ENCODE measurements at places on chromosomes 1 and 21.

DNA sequence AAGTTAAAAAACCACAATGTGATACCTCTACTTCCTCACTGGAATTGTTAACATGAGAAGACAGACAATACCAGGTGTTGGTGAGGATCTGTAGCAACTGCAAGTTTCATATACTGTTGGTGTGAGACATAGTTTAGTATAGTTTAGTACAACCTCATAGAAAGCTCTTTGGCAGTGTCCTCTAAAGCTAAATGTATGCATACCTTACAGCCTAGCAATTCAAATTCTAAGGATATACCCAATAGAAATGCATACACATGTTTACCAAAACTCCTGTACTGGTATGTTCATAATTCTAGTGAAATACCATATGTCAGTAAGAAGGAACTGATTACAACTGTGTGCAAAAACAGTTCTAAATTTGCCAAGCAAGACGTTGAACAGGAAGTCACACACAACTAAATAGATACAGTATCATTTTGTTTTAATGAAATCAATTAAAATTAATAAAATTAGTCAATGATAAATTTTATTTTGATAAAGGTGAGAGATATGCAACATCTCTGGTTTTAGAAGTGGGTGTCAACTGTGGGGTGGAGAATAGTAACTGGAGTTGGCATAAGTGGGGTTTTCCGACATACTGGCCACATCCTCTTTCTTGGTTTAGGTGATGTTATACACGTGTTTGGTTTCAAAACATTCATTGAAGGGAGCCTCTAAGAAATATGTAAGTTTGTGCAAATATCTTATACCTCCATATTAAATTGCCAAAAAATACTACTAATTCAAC is 450.7 kb downstream of the PTPRC start:
- DNase-seq, result no peak

GRCh38 chr1:3194760-3195479 is 125.9 kb downstream of the PRDM16 start:
- DNase-seq, result no peak

GRCh38 chr21:40531431-40532110 is 315.4 kb downstream of the DSCAM start:
- DNase-seq, result no peak

GRCh38 chr1:81554108-81554507 is 246.6 kb upstream of the ADGRL2 start:
- DNase-seq, result no peak

GRCh38 chr1:201503397-201504176 is 3.3 kb downstream of the CSRP1 start:
- peak; percentile 94 for DNase-seq

- DNase-seq, result no peak
Measured at GRCh38 chr1:173666646-173667045, 3.0 kb downstream of the ANKRD45 start.

DNA sequence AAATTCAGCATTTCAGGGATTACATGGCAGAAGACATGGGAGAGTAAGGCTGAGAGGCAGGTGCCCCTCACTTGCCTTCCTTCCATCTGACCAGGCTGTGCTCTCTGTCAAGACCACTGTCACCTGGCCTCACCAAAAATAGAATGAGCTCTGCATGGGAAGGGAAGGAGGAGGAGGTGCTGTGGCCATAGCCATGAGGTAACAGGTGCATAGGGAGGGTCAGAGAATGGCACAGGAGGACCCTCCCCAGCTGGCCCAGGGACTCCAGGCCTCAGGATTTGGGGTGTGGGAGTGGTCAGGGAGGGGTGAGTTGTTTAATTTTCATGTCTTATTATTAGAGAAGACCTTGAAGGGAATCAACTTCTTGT is 192.3 kb downstream of the FCRL5 start:
- no peak for DNase-seq

DNA sequence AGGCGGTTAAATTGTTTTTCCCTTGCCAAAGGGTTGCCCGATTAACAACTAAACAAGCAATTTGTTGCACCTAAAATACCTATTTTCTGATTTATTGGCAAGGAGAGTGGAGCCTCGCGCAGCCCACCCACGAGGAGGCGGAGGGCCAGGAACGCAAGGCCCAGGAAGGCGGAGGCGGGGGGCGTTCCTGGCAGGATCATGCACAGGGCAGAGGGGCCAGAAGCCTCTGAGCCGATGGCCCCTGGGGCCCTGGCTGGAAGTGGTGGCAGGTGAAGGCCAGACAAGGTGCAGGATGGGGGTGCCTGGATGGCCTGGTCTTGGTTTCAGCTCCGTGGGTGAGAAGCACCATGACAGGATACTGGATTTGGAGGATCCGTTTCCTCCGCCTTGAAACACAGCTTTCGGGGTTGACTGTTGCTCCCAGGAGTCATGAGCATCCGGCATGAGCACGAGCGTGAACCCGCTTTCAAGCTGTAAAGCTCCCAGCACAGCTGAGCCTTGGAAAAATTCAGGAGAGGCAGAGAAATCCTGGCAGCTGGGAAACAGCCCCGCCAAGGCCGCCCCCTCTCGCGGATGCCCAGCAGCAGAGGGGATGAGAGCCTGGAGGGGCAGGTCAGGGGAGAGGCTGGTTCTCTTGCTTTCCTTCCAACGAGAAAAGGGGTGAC is 35.0 kb downstream of the AJAP1 start:
- DNase-seq, result no peak

GRCh38 chr1:156511644-156512043 is 11.1 kb upstream of the MEF2D start:
- no peak for DNase-seq

DNA sequence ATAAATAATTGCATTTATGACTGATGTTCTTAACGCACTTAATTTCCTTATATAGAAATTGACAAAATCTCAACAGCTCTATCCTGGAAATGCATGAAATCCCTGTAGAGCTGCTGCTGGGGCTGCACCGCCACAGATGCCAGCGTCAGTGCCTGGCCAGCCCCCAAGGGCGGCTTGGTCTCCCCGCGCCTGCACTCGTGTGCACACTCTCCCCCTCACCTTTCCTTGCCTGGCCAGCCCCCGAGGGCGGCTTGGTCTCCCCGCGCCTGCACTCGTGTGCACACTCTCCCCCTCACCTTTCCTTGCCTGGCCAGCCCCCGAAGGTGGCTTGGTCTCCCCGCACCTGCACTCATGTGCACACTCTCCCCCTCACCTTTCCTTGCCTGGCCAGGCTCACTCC is 11.3 kb downstream of the TPRG1L start:
- DNase-seq, result no peak

GRCh38 chr1:69528376-69528775 is 39.3 kb upstream of the LRRC7 start:
- DNase-seq, result no peak

GRCh38 chr1:228964178-228965089 is 229.2 kb downstream of the RHOU start:
- DNase-seq, result peak; percentile 87

DNA sequence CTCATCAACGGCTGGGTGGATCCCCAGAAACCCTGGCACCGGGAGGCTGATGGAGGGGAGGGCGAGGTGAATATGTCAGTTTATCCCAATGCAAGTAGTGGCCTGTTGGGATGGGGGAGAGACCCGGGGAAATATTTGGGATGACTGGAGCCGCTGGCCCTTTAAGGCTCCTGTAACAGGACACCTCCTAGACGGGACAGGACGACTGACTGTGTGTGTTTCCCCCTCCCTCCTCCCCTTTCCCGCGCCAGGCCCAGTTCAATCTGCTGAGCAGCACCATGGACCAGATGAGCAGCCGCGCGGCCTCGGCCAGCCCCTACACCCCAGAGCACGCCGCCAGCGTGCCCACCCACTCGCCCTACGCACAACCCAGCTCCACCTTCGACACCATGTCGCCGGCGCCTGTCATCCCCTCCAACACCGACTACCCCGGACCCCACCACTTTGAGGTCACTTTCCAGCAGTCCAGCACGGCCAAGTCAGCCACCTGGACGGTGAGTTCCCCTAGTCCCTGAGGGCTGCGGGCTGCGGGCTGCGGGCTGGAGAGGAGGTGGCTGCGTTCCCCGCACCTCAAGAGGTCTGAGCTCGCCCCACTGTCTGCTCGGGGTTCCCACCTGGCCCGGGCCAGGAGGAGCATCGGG is 44.8 kb upstream of the CCDC27 start:
- DNase-seq, result no peak

GRCh38 chr21:34830386-34831170 is 161.8 kb downstream of the CLIC6 start:
- DNase-seq, result no peak

All from sigmoid colon (tissue), 7 donors.